NCI-H510A treated with DMSO at 0.1 percent for 48 hours (cell line): ENCODE measurements at places on chromosomes 16 and 17.

- peak; percentile 53 for DNase-seq
These were observed 17.4 kb downstream of the ARHGAP27 start for GRCh38 chr17:45414990-45415881.

DNA sequence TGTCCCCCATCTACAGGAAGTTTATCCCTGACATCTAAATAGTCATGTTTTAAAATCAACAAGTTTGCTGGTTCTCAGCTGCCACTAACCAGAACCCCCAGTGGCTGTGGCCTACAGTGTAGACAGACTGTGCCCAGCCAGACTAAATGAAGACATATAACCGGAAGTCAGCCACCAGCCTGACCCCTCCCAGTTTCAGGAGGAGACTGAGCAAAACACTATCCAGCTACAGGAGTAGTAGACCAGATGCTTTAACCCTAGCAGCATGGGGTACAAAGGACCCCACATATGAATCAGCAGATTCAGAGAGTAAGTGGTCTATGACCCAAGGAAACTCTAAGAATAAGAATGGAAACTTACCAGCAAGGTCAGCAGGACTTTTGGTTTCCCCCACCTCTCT, 83.4 kb downstream of the HIC1 start:
- no peak for DNase-seq

DNA sequence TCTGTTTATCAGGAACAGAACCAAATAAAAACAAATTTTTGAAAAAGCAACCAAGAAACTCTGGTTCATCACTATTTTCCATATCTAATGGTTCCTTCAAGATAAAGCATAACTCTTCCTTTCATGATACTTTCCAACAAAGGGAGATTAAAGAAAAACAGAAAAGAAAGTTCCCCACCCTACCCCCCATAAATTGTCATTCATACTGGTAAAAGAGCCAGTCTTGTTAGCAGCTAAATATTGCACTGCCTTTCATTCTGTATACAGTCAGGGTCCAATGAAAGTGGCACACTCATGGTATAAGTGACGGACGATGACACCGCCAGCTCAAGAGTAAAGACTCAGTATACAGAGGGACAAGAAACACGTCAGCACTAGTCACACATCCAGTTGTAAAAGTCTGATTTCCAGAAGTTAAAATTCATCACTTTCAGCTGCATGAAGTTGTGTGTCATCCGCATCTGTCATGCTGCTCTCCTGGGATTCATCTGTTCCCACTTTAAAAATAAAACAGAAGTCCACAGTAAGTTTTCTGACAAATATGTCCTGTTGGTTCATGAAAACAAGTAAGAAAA, 68.5 kb downstream of the CDC27 start:
- DNase-seq = no peak

GRCh38 chr17:18182978-18183333, 672 bp upstream of the ALKBH5 start:
- no peak for DNase-seq

DNA sequence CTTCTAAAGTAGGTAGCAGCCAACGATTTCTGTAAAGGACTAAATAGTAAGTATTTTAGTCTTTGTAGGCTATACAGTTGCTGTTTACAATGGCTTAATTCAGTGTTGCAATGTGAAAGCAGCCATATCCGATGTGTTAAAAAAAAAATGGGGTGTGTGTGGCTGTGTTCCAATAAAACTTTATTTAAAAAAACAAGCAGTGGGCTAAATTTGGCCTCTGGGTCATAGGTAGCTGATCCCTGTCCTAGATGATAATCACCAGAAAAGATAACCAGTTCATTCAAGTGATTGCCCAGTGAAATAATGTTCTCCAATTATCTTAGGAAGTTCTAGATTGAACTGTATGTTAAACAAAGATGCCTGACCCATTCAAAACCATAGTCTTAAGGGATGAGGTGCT, 124.3 kb downstream of the MAP2K6 start:
- no peak for DNase-seq

DNA sequence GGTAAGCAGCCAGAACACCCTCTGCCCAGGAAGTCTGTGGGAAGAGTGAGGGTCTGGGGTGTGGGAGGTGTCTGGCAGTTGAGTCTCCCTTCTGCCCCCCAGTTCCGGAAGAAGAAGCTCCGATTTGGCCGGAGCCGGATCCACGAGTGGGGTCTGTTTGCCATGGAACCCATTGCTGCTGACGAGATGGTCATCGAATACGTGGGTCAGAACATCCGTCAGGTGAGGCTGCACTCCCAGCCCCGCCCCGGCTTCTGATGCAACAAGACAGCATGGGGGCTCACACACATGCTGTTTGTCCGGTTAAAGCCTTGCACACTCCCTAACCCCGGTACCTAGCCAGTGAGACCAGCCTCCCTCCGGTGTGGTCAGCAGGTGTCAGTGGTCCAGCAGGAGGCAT, 4.0 kb upstream of the HSD3B7 start:
- no peak for DNase-seq
